ENCODE measurements at places on chromosomes 2 and 18.

DNA sequence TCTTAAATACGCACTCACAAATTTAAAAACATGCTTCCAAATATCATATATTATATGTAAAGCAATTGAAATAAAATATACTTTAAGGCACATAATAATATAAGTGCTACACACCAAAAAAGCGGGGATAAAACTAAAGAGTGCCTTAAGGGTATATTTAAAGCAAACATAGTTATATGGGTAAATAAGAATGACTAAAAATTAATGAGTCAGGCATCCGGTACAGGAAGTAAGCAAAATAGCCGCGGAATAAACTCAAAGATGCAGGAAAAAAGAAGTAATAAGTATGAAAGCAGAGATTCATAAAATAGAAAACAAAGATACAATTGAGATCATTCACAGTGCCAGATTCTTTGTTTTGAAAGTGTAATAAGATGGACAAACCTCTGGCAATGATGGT lies 503.5 kb upstream of the SOX11 start:
- no peaks in the 10 kb centered on the region for H3K27me3 ChIP-seq
- no peaks in the 10 kb centered on the region for H3K4me1 ChIP-seq
- no peaks in the 10 kb centered on the region for H3K36me3 ChIP-seq
- no peak for DNase-seq

DNA sequence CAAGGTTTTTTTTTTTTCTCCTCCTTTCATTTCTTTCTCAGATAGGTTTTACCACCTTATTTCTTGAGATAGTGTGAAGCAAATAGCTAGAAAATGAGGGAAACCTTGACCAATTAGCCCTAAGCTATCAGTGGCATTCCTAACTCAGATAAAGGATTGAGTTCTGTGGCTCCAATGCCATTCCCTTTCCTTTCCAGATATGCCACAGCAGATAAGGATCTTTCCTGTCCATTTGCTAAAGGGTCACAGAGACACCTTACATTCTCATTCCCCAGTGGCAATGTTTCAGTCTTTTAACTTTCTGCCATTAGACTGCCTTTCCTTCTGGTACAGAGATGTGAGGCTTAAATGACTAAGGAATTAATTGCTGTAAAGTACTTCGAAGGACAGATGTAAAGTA lies 81.7 kb downstream of the MGAT5 start:
- no peak overlapping the region for H3K4me3 ChIP-seq
- no peak for DNase-seq
- no peaks in the 10 kb centered on the region for H3K4me1 ChIP-seq
- H3K36me3 ChIP-seq = no peaks in the 10 kb centered on the region
- no peak overlapping the region for H3K27ac ChIP-seq
- no peaks in the 10 kb centered on the region for H3K27me3 ChIP-seq

DNA sequence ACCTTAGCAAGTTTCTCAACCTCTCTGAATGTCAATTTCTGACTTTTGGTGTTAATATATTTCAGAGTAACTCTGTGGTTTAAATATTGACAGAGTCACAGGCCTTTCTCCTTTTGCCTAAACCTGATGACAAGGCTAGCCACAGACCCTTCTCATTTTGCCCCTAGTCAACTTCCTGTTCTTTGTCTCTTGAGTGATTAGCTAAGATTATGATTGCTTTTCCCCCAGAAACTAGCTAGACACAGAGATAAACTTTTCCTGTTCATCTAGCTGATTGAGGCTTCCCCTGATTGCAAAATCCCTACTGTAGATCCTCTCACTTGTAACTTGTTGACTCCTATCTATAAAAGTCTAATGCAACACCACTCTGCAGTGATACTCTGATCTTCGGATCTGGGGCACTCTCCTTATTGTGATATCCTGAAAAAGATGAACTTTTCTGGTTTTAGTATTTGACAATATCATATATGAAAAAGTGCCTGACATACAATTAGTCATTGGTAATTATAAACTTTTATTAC lies 241.4 kb downstream of the ZNF385B start:
- H3K36me3 ChIP-seq = no peaks in the 10 kb centered on the region
- no peaks in the 10 kb centered on the region for H3K4me1 ChIP-seq
- H3K27ac ChIP-seq = no peak overlapping the region
- no peak overlapping the region for H3K4me3 ChIP-seq
- no peak for DNase-seq

GRCh38 chr2:227228061-227228667 lies 63.7 kb downstream of the COL4A3 start:
- H3K4me1 ChIP-seq = no peaks in the 10 kb centered on the region
- H3K27ac ChIP-seq = no peak overlapping the region
- H3K36me3 ChIP-seq = no peaks in the 10 kb centered on the region

DNA sequence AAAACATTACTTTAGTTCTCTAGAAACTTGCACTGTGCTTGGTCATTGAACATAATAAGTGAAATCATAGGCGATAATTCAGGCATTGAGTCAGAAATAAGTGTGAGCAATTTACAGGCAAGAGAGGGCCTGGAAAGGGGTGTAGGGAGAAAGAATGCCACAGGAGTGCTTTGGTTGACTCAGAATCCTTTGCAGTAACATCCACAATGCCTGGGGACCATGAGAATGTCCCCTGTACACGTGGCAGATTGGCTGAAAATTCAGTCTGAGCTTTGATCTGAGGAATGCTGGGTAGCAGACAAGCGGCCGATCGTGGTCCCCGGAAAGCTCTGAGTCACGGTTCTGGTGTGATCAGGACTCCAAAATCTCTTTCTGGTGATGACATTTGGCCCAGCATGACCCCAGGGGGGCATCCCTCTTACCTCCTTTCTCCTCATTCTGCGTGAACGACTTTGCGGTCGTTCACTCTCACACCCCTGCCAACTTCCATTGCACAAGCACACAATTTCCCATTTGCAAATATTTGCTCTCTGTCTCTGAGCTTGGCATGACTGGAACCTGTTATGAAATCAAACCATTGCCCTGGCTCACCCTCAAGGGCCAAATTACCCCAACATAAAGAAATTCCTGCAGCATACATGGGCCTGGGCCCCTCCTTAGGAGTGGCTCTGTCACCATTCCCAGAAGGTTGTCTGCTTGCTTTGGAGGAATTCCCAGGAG lies 305.0 kb upstream of the EPAS1 start:
- H3K4me1 ChIP-seq = no peaks in the 10 kb centered on the region
- no peak overlapping the region for H3K27ac ChIP-seq
- H3K36me3 ChIP-seq = no peaks in the 10 kb centered on the region
- H3K4me3 ChIP-seq = no peak overlapping the region

DNA sequence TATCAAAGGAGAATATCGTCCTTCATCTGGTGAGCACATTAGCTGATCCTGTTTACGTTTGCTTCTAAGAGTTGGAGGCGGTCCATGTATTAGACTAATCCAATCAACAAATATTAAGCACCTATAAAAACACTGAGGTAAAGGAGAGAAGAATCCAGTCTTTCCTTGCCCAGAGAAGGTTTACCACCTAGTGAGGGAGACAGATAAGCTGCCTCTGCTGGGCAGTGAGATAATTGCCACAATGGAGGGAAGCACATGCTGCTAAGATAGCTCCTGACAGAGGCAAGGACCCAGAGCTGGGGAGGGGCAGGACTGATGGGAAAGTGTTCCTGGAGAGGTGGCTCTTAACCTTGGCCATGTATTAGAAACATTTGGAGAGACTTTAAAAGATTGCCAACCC lies 36.7 kb upstream of the ST8SIA5 start:
- 0 out of 2 replicates have a peak, but pooled peaks cover 5% of the 10 kb centered on the region for H3K27me3 ChIP-seq
- H3K4me3 ChIP-seq = no peak overlapping the region
- no peaks in the 10 kb centered on the region for H3K36me3 ChIP-seq
- no peaks in the 10 kb centered on the region for H3K4me1 ChIP-seq

DNA sequence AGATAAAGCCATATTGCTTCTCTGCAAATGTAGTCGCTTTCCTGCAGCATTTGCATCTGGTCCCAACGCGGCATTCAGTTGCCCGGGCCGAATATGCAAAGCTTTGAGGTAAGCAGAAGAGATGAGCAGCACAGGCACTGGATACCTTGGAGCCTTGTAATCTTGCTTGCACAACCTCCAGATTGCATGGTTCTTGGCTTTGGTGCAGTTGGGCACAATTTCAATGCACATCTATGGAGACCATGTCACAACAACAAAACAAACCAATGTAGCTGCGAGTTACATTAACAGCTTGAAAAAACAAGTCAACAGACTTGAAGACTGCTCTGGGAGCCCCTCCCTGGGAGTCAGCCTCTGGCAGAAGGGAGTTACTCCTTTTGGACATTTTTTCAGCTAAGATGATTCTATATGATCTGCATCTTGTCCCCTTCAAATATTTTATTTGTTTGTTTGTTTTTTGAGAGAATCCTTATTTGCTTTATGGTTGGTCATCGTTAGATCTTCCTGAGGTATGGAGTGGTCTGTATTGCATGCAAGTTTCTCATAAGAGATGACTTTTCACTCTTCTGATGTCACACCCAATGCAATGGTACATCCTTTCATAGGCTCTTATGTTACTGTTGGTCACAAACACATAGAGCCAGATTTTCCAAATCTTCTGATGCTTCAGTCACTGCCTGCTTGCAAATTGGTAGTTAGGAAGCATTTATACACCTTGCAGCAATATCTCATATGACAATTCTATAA lies 113.5 kb downstream of the EFEMP1 start:
- no peak for DNase-seq
- no peak overlapping the region for H3K27ac ChIP-seq
- no peak overlapping the region for H3K4me3 ChIP-seq
- no peaks in the 10 kb centered on the region for H3K4me1 ChIP-seq
- no peaks in the 10 kb centered on the region for H3K27me3 ChIP-seq

DNA sequence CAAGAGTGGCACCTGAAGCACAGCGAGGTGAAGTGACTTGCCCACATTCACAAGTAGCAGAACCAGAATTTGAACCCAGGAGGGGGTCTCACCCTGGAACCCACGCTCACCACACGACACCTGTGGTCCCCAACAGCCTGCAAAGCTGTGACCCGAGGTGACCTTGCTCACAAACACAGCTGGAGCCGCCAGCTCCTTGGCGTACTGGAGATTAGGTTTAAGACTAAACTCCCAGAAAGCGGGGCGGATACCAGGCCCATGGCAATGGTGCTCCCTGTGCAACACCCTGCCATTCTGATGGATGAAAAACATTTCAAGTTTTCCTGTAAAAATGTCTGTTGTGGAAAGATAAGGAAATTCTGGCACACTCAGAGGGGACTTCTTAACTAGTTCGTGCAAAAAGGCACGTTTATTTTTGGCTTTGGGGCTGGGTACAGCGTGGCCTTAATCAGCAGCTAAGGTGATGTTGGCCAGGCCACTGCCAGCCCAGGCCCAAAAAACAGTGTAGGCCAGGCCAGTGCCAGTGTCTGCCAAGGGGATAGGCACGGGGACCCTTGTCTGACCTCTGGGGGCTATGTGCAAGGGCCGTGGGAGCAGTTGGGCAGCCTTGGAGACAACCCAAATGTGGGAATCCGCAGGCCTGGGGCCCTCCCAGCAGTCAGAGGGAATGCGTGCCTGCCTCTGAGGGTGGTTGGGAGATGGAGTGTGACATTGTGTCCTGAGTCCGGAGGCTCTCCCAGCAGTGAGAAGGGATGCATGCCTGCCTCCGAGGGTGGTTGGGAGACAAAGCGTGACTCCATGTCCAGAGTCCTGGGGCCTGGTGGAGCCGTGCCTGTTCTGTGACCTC lies 185.0 kb upstream of the HS6ST1 start:
- H3K27ac ChIP-seq = no peak overlapping the region
- no peaks in the 10 kb centered on the region for H3K27me3 ChIP-seq
- no peak for DNase-seq

- peak overlapping the region; percentile 89 for H3K27ac ChIP-seq
- peaks cover 4% of the 10 kb centered on the region for H3K4me1 ChIP-seq
- no peak for DNase-seq
- H3K36me3 ChIP-seq = no peaks in the 10 kb centered on the region
- no peaks in the 10 kb centered on the region for H3K27me3 ChIP-seq
- no peak overlapping the region for H3K4me3 ChIP-seq
Measured at GRCh38 chr18:57587098-57587661, 678 bp upstream of the FECH start.

GRCh38 chr2:168336786-168337388 lies 89.5 kb upstream of the STK39 start:
- DNase-seq = peak; percentile 87
- no peaks in the 10 kb centered on the region for H3K4me1 ChIP-seq
- H3K36me3 ChIP-seq = no peaks in the 10 kb centered on the region
- no peak overlapping the region for H3K4me3 ChIP-seq

DNA sequence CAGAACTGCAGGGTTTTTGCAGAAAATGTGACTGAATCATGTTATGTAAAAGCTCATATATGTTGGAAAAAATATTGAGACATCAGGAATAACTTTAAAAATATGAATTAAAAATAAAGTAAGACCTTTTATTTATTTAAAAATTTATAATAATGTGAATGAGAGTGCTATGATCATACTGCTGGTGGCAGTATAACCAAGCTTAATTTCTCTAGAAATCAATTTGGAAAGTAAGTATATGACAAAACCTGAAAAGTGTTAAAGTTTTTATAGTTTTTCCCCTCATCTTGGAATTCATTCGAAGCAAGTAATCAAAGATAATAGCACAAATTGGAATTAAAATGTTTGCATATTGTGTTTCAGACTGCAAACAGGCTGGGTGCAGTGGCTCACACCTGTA lies 7.5 kb downstream of the SLC39A10 start:
- no peaks in the 10 kb centered on the region for H3K27me3 ChIP-seq
- H3K27ac ChIP-seq = no peak overlapping the region
- no peak for DNase-seq
- no peaks in the 10 kb centered on the region for H3K36me3 ChIP-seq

- no peak for DNase-seq
- no peaks in the 10 kb centered on the region for H3K36me3 ChIP-seq
- H3K27ac ChIP-seq = no peak overlapping the region
- H3K27me3 ChIP-seq = no peaks in the 10 kb centered on the region
- peaks cover 22% of the 10 kb centered on the region for H3K4me1 ChIP-seq
- H3K4me3 ChIP-seq = peak overlapping the region; percentile 46
Measured at GRCh38 chr2:45014016-45014702, 4.9 kb upstream of the SIX2 start.

DNA sequence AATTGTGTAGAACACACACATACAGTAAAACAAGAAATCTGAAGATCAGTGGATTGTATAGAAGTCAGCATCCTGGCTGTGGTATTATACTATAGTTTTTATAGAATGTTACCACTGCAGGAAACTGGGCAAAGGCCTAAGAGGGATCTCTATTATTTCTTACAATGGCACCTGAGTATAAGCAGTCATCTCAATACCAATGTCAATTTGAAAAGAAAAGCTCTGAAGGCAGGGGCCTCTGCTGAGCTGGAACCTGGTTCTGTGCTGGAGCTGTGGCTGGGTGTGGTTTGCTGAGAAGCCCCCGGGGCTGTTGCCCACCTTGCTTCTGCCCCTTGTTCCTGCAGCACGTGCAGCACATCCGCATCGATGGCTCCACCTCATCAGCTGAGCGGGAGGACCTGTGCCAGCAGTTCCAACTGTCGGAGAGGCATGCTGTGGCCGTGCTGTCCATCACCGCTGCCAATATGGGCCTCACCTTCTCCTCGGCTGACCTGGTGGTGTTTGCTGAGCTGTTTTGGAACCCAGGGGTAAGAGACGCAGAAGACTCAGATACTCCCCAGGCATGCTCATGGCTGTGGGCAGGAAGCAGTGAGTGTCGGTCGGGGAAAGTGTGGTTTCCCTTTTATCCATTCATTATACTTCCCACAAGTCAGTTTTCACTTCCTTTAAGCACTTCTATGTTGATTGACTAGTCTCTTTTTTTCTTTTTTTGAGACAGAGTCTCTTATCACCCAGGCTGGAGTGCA lies 23.5 kb upstream of the RPL37A start:
- no peaks in the 10 kb centered on the region for H3K4me1 ChIP-seq
- no peaks in the 10 kb centered on the region for H3K27me3 ChIP-seq
- no peak overlapping the region for H3K4me3 ChIP-seq
- no peak overlapping the region for H3K27ac ChIP-seq

- H3K36me3 ChIP-seq = no peaks in the 10 kb centered on the region
- peaks cover 36% of the 10 kb centered on the region for H3K27me3 ChIP-seq
- no peak for DNase-seq
- H3K4me3 ChIP-seq = no peak overlapping the region
- peaks cover 4% of the 10 kb centered on the region for H3K4me1 ChIP-seq
Measured at GRCh38 chr2:109139002-109139401, 10.0 kb downstream of the SH3RF3 start.

Measured in HCT116 (cell line).